HL-60 (cell line): ENCODE measurements at places on chromosomes 3 and 15.
A peak's percentile ranks its signal among the peaks of the same experiment; 100 is the strongest.

- DNase-seq, result no peak
Measured at GRCh38 chr3:132174500-132174899, 139.7 kb upstream of the CPNE4 start.

DNA sequence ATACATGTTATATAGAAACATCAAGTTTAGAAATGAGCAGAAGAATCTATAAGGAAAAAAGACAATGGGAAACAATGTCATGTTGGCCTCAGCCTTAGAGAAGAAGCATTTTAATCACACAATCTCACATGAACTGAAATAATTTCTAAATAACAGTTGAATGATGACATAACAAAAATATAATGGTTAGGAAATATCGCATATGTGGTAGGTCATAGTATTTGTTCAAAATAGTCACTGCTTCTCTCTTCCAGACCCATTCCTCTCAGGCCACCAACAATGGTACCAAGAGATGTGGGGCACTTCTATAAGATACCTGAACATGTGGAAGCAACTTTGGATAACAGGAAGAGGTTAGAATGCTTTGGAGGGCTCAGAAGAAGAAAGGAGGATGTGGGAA, 195.7 kb upstream of the PDZRN3 start:
- no peak for DNase-seq

DNA sequence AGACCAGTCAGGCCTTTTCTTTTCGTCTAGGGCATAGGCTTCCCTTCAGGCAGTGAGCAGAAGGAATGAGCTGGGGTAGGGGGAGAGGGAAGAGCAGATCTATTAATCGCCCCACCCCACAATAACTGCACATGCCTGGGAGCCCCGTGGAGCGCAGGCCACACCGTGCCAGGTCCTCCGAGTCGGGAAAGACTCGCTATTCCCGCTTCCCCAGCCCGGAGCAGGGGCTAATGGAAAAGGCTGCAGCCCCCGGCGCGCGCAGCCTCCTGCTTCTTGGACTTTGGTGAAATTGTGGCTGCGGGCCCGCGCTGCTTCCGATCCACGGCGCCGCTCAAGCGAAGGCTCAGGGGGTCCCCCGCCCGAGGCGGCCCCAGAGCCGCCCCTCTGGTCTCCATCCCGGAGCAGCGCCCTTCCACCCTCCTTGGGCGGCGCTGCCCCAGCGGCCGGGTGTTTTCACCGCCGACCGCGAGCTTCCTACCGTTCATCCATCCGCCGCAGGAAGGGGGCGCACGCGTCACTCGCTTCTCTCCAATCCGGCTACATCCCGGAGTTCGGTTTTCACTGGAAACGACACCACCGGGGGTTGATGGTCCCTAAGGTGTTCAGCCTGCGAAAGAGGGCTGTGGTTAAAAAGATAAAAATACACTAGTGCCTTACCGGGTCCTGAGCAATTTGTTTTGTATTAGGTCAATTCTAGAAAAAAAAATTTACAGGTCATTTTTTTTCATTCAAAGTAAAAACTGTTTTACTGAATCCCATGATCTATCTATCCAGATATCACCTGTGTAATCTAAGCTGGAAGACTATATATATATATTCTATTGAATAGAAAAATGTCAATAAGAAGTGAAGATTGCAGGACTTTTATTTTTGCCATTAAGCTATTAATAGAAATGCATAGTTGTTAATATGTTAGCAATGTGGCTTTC, 4.4 kb upstream of the SYNM start:
- DNase-seq, result peak; percentile 21

DNA sequence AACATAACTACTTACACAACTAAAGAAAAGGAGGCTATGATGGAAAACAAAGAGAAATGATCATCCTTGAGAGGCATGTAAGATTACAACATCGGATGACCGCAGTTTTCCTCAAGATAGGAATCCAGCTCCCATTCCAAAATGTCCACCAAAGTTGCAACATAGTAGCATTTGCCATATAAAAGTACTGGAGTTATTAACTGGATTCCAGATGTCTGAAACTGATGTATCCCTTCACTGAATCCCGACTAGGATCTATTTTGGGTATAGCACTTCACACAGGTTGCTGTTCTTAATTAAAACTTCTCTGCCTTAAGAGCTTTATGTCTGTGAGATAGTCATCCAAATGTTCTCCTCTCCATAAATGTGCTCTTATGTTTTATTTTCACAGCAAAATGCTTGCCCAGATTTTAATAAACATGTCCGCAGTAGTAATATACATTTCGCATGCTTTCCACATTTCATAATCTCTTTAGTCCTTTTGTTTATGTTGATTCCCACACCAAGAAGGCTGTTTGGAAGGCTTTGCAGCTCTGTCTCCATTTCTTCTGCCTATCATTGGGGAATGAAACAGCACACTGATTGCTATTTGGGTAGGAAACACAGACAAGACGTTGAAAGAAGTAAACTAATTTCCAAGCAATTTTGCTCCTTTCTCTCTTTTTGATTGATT, 716.5 kb upstream of the CFAP20DC start:
- no peak for DNase-seq

GRCh38 chr3:153165261-153165681, 3.2 kb downstream of the RAP2B start:
- DNase-seq, result no peak

DNA sequence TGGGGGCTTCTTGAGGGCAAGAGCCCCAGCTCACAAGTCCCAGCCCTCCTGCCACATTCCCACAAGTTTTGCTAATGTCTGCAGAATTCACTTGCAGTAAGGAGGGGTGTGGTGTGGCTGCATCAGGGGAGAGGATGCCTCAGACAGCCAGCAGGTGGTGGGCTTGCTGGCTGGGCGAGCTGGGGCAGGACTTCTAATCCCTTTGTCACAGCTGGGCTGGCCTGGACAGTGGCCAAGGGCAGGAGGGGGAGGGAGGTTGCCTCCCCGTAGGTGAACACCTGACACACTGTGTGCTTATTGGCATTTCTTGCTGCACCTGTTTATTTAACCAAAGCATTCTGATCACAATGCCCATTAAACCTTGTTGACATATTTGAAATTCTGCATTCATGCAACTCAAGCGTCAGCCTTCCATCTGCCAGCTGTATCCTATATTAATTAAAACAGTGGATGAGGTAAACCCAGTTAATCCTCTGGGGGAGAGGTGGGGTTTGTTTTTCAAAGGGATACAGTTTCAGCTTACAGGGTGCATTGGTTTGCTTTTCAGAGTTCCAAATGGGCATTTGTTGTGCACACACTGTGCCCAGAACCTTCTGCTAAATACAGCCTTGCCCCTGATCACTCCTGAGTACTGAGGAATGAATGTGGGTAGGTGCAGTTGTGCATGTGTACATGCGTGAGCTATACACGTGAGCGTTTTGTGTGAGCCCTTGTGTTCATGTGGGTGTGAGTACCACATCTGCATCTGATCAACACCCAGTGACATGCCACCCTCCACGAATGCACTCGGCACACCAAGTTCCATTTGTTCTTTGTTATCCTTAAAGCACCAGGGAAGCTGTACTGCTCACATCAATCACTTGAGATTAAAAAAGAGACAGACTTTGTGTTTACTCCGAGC, 268.7 kb downstream of the XXYLT1 start:
- DNase-seq, result peak; percentile 78

GRCh38 chr3:172980849-172981248, 160.2 kb downstream of the SPATA16 start:
- no peak for DNase-seq

- no peak for DNase-seq
Measured at GRCh38 chr3:179673523-179673922, 20.7 kb downstream of the USP13 start.

DNA sequence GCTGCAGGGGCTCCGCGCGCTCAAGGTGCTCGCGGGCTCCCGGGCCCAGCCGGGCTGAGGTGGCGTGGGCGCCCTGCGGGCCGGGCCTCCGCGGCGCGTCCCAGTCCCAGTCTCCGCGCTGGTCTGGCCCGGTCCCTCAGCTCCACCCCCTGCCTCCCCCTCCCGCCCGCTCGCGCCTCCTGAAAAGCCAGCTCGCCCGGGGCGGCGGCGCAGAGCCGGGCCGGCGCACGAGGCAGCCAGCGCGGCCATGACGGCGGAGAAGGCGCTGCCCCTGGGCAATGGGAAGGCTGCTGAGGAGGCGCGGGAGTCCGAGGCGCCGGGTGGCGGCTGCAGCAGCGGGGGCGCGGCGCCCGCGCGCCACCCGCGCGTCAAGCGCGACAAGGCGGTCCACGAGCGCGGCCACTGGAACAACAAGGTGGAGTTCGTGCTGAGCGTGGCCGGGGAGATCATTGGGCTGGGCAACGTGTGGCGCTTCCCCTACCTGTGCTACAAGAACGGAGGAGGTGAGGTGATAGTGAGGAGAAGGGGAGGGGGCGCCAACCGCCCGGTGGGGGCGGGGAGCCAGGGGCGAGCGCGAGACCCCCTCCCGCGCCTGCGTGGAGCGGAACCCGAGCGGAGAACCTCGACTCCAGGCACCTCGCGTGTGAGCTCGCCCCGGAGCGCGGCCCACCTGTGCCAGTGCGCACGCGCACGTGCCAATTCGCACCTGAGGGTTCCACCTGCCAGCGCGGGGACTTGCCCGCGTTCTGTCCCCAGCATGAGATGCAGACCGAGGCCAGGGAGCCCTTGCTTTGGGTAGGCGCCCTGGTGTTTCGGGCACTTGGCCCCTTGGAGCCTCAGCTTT, at the start of gene SLC6A11:
TSS of gene SLC6A11 (plus strand) at position 210 of the 844 bp plus-strand sequence. CDS start at position 248, 38 bp downstream.
- no peak for DNase-seq

GRCh38 chr15:78076231-78077052, 1.1 kb downstream of the TBC1D2B start:
- DNase-seq, result no peak

DNA sequence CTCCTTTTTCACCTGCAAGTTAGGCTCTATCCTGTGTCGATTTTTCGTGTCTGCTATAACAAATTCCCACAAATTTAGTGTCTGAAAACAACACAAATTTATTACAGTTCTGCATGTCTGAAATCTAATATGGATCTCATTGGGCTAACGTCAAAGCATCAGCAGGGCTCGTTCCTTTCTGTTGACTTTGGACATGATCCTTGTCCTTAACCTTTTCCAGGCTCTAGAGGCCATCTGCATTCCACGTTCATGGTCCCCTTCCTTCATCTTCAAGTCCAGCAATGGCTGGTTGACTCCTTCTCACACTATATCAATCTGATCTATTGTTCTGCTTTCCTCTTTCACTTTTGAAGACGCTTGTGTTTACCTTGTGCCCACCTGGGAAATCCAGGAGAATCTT, 165.7 kb upstream of the RARB start:
- no peak for DNase-seq

DNA sequence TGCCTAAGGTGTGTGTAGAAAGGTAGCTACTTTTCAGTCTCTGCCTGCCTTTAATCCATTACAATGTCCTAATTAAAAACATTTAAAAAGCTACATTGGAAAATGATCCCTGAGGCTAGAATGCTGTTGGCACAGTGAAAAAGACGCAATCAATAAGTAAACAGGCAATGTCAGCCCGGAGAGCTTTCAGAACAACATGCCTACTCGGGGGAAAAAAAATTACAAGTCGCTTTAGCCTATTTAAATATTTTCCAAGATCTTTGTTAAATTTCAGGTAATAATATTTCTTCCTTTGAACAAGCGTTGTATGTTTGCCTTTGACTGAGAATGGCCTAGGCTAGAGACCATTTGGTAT, 46.6 kb upstream of the CD47 start:
- DNase-seq, result no peak

GRCh38 chr3:30305021-30305420, 301.4 kb upstream of the TGFBR2 start:
- DNase-seq, result no peak

- DNase-seq, result no peak
Measured at GRCh38 chr15:35107122-35107521, 22.0 kb upstream of the NANOGP8 start.

- no peak for DNase-seq
Measured at GRCh38 chr3:159249472-159250174, 447.8 kb downstream of the MFSD1 start.

- DNase-seq, result no peak
Measured at GRCh38 chr15:28786521-28786920, 61.9 kb downstream of the GOLGA6L7 start.

DNA sequence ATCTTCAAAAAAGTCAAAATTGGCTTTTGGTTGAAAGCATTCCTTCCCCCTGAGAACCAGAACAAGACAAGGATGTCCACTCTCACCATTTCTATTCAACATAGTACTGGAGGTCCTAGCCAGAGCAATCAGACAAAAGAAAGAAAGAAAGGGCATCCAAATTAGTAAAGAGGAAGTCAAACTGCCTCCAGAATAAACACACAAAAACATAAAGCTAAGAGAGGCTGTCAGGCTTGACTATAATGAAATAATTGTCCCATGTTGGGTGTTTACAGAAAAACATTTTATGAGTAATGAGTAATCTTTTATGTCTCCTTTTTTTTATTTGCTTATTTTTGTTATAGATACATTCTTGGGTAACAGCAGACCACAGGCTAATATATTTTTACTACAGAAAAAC, 18.3 kb upstream of the FAM240A start:
- no peak for DNase-seq

GRCh38 chr15:67133026-67133425, 67.6 kb downstream of the SMAD3 start:
- DNase-seq, result no peak

- DNase-seq, result no peak
Measured at GRCh38 chr3:42685363-42685881, at the start of gene KLHL40. TSS of gene KLHL40 (plus strand) at chr3:42685537. CDS start at chr3:42685619, 82 bp downstream.

DNA sequence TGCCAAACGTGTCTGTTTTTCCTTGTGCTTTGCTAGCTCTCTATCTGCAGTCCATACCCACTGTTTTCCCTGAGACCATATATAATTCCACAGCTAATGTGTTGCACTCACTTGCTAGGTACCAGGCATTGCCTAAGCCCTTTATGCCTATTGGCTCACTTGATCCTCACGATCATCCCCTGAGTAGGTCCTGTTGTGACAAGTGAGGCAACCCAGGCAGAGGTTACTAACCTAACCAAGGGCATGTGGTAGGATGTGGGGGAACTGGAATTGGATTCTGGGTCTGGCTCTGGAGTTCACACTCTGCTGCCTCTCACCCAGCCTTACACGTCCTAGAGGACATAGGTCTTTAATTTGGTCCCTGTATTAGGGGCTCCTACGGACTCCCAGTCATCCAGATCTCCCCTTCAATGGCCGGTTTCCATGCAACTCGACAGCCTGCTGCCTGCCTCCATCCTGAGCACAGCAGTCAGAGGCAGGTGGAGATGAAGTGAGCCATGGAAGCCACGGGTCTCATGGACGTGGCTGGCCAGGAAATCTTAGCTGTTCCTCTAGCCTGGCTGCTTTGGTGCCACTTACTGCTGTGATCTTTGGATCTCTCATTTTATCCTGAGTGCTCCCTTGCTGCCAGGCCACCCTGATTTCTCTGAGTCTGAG, 38.9 kb upstream of the MYZAP start:
- no peak for DNase-seq

DNA sequence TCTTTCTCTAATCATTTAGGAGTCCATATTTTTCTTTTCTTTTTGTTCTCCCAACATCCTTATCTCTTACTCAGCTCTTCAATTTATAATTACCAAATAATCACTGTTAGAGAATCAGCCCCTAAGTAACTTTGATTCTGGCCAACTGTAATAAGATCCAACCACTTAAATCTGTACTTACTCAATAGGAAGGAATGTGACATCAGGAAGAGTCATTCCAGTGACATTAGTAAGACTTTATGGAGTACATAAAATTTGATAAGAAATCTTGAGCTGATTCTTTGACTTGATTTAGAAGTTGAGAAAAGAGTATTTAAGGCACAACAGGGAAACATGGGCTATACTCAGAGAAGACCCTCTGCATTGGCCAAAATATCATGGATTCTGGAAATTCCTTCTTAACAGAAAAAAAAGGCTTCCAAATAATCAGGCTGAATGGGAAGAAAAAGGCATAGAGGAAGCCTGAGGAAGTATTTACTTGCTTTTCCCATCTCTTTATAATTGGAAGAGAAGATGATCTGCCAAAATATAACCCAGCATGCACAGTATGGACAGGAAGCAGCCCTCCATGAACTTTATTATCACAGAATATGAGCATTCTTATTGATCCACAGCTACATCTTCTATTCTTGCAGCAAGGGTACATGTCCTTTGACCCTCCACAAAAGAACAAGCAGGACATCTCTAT, 289.7 kb upstream of the TPRG1 start:
- no peak for DNase-seq
